GM23248 (cell line): ENCODE measurements at places on chromosomes 2 and 18. TPM values are rescaled to one million over a fixed set of nuclear protein-coding genes. Genes with fewer than 3 reads are reported as not detected.

DNA sequence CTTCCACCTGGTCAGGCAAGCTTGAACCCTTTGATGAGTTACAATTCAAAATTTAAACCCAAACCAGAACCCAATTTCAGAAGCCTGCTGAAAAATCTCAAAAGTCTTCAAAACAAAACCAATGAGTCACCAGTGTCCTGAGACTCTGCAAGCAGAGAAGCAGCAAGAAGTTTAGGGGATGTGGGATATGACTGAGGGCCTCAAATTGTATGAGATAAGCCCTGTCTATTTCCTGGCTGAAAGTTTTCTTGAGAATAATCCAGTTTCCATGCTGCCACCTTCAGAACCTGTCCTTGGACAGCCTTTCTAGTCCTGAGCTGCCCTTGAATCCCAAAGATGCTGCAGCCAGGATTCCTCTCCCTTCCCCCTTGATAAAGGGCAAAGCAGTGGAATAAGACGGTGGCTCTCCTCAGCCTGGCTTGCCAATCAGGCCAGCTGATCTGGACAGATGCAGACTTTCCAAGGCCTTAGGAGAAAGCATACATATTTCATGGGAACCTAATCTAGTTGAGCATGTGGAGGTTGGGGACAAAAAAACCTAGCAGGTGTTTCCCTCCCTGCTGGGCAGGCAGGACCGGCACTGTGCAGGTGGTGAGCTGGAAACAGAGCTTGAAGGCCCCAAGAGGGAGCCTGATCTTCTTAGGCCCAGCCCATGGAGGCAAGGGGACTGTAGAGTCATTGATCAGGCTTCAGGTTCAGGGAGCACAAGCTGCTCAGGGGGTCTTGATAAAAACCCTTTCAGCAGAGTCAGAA is 278.0 kb upstream of the MGAT5 start:
- DNase-seq: peak; percentile 8

GRCh38 chr18:77199707-77200106 is 49.9 kb upstream of the GALR1 start:
- DNase-seq: peak; percentile 57

- DNase-seq: no peak
Observed at GRCh38 chr18:35142275-35142615, 98.6 kb upstream of the ZNF397 start.

GRCh38 chr18:44143072-44143471 is 537.6 kb upstream of the SETBP1 start:
- no peak for DNase-seq

DNA sequence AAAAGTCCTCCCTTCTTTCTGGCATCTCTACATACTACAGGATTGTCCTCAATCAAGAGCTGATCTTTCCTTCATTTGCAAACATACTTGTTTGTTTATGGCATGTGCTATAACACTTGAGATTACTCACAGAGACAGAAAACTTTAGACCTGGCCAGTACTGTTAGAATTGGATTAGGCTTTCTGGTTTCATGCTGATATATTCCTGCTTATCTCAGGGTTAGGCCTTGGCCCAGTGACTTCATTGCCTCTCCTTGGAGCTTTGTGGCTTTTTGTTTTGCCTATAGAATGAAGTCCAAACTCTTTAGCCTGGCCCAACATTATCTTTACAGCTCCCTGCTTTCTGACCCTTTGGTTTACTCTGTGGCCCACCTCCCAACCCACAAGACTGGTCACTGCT is 363.3 kb downstream of the ALK start:
- DNase-seq: no peak

- DNase-seq: no peak
Observed at GRCh38 chr2:181275643-181276070, 181.5 kb upstream of the ITGA4 start.

DNA sequence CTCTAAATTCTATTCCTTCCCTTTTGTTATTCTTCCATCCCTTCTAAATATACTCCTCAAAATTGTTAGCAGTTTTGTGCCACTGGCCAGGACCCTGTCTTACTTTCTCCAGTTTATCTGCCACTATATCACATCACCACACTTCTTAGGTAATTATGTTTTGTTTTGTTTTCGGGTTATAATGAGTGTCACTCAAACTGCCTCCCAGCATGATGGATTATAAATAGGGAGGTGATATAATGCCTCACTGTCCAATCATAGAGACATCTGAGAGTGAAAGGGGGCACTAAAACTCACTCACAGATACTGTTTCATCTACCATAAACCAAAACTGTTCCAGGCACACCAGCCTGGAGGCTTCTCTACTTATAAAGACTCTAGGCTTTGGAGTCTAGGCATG is 3.5 kb downstream of the RSAD2 start:
- no peak for DNase-seq

DNA sequence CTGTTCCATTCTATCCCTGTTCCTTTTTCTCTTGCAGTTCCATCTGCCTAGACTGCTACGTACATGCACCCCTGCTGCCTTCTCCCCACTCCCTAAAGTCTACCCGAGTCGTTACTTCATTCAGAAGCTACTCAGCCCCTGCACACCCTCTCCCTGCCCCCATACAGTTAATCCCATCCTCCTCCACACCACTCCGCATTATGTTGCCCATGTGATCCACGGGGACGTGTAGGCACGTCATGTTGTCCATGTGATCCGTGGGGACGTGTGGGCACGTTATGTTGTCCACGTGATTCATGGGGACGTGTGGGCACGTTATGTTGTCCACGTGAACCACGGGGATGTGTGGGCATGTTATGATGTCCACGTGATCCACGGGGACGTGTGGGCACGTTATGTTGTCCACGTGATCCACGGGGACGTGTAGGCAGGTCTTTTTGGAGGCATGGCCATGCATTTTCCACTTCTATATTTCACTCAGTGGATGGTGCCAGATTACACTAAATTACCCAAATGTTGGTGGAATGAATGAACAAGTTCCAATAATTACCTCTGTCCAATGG is 299.5 kb downstream of the DCDC2C start:
- no peak for DNase-seq

- no peak for DNase-seq
Observed at GRCh38 chr2:5955921-5956320, 263.7 kb downstream of the SOX11 start.

- peak; percentile 69 for DNase-seq
Observed at GRCh38 chr2:233152541-233152940, 92.4 kb downstream of the INPP5D start.

GRCh38 chr2:47301277-47301618 is 101.7 kb upstream of the MSH2 start:
- no peak for DNase-seq

DNA sequence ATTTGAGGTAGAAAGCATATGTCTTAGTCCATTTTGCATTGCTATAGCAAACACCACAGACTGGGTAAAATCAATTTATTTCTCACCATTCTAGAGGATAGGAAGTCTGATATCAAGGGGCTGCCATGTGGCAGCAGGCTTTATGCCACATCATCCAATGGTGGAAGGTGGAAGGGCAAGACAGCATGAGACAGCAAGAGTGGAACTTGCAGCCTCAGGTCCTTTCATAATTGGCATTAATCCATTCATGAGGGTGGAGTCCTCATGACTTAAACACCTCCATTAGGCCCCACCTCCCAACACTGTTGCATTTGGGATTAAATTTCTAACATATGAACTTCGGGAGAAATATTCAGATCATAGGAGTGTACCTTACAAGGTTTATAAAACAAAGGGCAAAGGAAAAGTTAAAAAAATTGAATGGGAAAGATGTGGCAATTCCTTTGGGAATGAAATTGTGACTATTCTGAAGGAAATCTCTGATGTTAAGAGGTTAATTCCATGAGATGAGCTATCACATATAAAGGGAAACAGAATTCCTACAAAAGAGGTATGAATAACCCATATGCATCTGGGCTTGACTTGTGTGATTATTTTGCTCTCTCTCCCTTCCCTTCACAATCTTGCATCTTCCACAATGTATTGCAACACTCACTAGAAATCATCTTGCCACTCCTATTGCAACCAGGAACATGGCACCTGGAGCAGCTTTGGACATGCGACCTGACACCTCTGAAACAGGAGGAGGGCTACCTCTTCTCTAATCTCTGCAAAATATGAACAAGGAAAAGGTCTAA is 507.8 kb downstream of the EPHA4 start:
- DNase-seq: no peak

GRCh38 chr18:24271381-24272228 is 126.0 kb downstream of the OSBPL1A start:
- peak; percentile 85 for DNase-seq

DNA sequence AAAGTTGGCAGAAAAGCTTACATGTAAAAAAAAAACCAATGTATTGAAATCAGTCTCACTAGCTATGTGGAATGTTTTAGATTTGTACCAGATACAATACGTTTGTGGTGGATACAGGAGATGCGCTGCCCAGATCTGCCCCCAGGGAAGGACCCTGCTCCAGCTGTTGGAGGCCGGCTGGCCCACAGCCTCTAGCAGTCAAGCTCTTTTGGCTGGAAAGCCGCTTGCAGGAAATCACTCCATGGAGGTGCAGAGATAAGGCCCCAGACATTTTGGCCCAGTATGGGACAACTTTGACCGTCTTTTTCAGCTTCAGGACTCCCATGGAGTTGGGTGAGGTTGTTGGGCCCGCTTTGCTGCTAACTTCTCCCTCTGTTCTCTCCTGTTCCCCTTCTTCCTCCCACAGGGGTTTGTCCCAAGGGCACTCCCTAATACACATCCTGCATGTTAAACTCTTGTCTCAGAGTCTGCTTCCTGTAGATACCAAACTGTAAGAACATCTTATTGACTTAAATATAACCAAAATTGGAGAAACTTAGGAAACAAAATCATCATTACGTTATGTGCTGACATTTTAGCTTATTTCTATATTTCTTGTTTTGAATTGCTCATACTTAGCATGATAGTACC is 1.7 kb upstream of the QPCT start:
- DNase-seq: no peak

GRCh38 chr2:219430633-219431615 is 3.7 kb upstream of the SPEG start:
- DNase-seq: peak; percentile 24

- no peak for DNase-seq
Observed at GRCh38 chr2:170106102-170106840, 71.7 kb upstream of the MYO3B start.

DNA sequence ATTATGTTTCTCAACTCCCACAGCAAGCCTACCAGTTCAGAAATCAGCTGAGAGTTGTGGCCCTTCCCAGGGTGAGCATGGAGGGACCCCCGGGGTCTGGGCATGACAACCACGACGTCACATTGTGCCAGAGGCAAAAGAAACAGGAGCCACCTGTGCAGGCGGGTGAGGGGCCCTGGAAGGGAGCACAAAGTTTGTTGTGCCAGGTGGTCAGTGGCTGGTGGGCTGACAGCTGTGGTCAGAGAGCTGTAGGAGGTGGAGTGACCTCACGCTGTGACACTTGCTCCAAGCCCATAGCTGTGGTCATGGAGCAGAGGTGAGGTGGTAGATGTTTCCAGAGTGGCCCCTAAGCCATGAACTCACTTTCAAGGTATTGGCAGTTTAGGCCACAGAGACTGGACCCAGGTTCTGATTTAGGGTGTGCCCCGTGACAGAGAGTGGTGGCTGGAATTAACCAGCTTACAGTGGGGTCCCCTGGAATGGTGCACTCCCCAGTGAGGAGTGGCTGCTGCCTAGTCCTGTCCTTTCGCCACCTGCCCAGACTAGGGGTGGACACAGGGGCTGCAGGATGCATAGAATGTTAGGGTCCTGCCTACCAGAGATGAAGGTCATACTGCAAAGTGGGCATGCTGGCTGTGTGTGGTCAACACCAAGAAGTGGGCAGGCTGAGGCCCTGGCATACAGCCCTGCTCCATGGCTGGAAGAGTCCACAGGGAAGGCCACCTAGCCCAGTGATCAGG is 136.4 kb downstream of the GLI2 start:
- no peak for DNase-seq

DNA sequence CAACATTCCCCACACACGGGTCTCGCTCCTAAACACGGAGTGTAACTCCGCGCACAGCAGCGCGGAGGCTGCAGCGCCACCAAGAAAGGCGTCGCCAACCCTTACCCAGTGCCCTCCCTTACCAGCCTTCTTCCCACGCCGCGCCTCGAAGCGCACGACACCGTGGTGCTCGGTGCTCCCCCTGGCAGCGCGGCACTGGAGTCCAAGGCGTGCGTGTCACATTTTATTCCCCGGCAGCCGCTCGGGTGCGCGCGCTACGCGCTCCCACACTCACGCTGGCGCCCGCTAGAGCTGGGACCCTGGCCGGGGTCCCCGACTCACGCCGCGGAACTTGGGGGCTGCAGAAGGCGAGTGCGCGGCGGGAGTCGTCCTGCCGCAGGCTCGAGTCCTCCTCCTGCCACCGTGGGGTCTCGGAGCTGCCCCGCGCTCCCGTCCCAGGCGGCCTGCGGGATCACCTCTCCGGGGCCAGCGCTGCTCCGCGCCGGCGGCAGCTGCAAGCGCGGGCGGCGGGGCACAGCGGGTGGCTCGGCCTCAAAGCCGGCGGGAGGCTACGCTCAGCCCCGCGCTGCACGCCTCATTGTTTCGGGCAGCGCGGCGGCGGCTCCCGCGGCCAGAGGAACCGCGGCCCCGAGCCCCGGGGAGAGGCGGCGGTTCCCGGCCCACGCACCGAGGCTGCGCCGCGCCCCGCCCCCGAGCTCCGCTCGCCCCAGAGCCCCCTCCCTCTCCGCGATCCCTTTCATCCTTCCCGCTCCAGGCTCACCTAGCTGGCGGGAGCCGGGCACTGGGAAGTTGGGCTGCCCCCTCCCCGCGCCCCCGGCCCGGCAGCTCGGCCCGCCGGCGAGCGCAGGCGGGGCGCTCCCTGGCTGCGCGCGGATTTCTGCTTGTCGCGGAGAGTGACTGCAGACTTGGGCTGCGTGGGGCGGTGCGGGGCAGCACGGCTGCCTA is at the start of gene ST6GAL2:
ST6GAL2 (minus strand) TSS at position 197 of the 945 bp plus-strand sequence. CDS start 42,190 bp downstream, outside the sequence.
- peak; percentile 39 for DNase-seq

- DNase-seq: no peak
Observed at GRCh38 chr2:71938108-71938507, 209.6 kb downstream of the CYP26B1 start.

GRCh38 chr18:36181898-36182506 is 5.3 kb upstream of the MOCOS start:
- no peak for DNase-seq

- no peak for DNase-seq
Observed at GRCh38 chr2:215611609-215612386, 175.9 kb upstream of the FN1 start.

GRCh38 chr2:6554466-6554865 is 311.2 kb downstream of the CMPK2 start:
- DNase-seq: no peak

- no peak for DNase-seq
Observed at GRCh38 chr2:3301001-3301400, 76.6 kb downstream of the EIPR1 start.

- DNase-seq: no peak
Observed at GRCh38 chr18:48769006-48769636, 181.6 kb downstream of the SMAD7 start.

The AKAIN1 gene
- not detected in 2 replicates for polyA plus RNA-seq

The IL36G gene
- polyA plus RNA-seq: not detected in 2 replicates

The GREB1 gene
- 0.05 TPM in 1 of 2 replicates, not detected in the other for polyA plus RNA-seq

The FARSB gene
- 40.3 and 42.5 TPM in 2 replicates for polyA plus RNA-seq

The CYS1 gene
- 2.8 and 3.1 TPM in 2 replicates for polyA plus RNA-seq

The PPIG gene
- polyA plus RNA-seq: 51.3 and 60.5 TPM in 2 replicates

The TRAK2 gene
- polyA plus RNA-seq: 21.4 and 24.3 TPM in 2 replicates

The NEU4 gene
- polyA plus RNA-seq: not detected in 2 replicates

The LOXL3 gene
- 55.2 and 57.2 TPM in 2 replicates for polyA plus RNA-seq

The ABHD3 gene
- 3.6 and 4.6 TPM in 2 replicates for polyA plus RNA-seq

The ANKRD29 gene
- polyA plus RNA-seq: 8.0 and 8.9 TPM in 2 replicates

The KCTD1 gene
- 5.0 and 5.7 TPM in 2 replicates for polyA plus RNA-seq

The GBX2 gene
- polyA plus RNA-seq: not detected in 2 replicates

The TBC1D8 gene
- polyA plus RNA-seq: 2.3 and 2.5 TPM in 2 replicates

The NDUFS1 gene
- polyA plus RNA-seq: 49.8 and 52.0 TPM in 2 replicates

The SLC16A14 gene
- polyA plus RNA-seq: not detected in 2 replicates

The DNAH7 gene
- polyA plus RNA-seq: 0.29 and 0.40 TPM in 2 replicates

The STEAP3 gene
- polyA plus RNA-seq: 31.3 and 33.8 TPM in 2 replicates
